ENCODE measurements at places on chromosomes 4 and X.

GRCh38 chr4:173211838-173212237 is 43.2 kb downstream of the GALNT7 start:
- no peak for DNase-seq

DNA sequence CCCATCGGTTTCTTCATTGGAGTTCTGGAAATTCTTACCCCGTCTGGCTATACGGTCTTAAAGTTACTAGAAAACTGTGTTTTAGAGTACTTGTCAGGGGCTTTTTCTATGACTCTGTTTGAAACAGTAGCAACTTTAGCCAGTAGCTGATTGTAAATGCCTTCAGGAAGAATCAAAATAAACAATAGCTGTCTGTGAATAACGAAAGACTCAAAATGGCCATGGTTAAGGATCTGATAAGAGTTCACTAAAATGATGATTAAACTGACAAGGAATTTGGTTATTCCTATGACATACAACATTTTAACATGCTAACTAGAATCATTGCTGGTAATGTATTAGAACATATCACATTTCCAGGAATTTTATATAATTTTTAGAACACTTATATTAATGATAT is 191.0 kb downstream of the EVC2 start:
- no peak for DNase-seq

DNA sequence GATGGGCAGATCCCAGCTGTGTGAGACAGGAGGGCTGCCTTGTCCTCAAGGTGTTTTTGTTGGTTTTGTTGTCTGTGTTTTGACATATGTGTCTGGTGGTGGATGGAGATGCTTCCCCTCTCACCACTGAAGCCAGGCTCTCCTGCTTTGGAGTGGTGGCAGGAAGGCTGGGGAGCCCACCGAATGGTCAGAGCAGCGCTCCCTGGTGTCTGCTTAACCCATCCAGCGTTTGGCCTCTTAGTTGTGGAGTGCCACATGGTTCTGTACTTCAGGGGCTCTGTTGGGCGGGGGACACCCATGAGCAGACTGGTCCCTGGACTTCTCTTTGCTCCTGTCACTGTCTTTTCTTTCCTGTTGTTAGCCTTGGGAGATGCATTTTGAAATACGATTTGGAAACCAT is 51.9 kb downstream of the DLG3 start:
- no peak for DNase-seq

- no peak for DNase-seq
Observed at GRCh38 chrX:119401569-119401968, 2.4 kb downstream of the SLC25A43 start.

GRCh38 chr4:7782783-7783182 is 156.9 kb downstream of the AFAP1 start:
- no peak for DNase-seq

Measured in AG09309 (cell line).